Tongue (tissue), 3 donors: ENCODE measurements at places on chromosomes 1 and 21. TPM values are rescaled to one million over a fixed set of nuclear protein-coding genes. Genes with fewer than 3 reads are reported as not detected.

ZNF695 gene
- total RNA-seq, result 3.5 TPM

ASTN1 gene
- total RNA-seq, result 5.0 TPM

UBE2U gene
- not detected for total RNA-seq

- DNase-seq, result no peak
Observed at GRCh38 chr1:109802136-109802900, 38.6 kb upstream of the EPS8L3 start.

DNA sequence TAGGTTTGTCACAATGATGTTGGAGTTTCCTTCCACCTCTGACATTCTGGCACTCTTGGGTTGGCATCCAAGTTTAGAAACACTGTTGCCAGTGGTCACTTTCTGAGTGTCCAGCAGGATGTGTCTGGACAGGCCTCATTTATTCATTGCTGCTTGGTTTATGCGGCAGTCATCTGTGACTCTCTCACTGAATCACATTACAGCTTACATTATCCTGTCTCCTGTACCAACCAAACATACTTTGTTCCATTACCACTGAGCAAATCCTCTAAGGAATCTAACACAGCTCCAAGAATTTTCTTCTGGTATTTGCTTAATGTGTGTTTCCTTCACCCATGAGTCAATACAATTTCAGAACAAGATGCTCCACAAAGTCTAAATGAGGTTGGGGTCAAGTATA is 19.9 kb downstream of the SGIP1 start:
- DNase-seq, result no peak

DNA sequence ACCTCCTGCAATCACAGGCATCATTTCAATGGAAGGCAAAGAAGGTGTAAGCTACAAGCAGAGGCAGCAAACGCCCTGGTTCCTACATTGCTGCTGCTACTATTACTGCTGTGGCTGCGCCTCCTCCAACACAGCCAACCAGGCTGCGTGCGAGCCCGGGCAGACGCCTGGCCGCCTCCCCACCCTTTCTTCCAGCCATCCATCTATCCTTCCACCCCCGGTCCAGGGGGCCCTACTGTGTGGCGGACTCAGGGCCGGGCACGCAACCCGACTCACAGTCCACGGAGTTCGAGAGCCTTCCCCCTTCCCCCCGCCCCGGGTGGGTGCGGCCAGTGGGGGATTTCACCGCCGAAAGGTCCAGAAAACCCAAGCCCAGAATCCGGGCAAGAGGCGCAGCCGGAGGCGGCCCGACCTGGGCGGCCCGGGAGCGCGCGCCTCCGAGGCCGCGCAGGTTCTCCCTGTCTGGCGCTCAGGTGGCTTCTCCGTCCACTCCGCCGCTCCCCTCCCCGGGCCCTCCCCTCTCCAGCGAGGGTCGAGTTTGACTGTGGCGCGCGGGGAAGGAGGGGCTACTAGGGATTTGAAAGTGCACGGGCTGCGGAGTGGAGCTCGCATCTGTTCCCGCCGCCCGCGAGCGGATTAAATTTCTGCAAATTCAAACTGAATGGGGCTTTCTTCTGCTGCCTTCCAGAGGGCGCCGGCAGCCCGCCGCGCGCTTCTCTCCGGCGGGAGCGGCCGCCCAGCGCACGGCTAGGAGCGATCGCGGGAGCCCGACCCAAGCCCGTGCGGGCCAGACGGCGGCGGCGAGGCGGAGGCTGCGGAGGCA is at the start of gene HUNK:
HUNK (plus strand) TSS at position 569 of the 823 bp plus-strand sequence. CDS start 655 bp downstream, outside the sequence.
- peak; percentile 90 for DNase-seq

- no peak for DNase-seq
Observed at GRCh38 chr1:153547560-153548551, 1.2 kb downstream of the S100A3 start.

DNA sequence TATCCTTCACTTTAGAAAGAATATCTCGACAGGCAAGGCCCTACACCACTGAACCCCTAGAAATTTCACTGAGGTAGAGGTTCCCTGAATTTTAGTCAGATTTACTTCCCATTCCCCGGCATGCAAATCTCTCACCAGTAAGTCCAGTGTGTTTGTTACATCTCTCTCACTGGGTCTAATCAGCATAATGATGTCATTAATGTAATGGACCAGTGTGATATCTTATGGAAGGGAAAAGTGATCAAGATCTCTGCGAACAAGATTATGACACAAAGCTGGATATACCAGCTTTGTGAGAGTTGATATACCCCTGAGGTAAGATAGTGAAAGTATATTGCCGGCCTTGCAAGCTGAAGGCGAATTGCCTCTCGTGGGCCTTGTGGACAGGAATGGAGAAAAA is 7.9 kb downstream of the RNU11 start:
- DNase-seq, result no peak

DNA sequence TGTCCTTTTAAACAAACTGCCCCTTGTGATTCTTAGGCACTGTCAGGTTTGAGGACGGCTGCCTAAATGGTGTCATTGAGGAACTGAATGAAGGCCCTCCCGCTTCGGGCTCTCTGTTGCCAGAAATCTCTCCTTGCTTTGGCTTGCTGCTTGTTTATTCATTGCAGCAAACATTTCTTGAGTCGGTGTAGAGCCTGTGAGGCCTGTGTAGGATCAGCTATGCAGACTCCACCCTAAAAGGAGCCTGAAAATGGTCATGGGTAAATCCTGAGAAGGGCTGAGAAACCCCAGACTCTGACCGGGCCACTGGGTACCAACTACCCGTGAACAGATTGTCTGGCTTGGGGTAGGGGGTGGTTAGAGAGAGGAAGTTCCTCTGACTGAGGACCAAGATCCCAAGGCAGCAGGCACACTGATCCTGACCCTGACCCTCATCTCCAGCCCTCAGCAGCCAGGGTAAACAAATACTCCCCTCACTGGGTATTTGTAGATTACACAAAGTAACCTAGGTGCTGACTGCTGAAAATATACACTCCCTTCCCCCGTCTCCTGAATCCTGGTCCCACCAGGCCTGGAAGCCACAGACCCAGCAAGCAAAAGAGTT is 3.1 kb downstream of the IL6R start:
- DNase-seq, result peak; percentile 52

DNA sequence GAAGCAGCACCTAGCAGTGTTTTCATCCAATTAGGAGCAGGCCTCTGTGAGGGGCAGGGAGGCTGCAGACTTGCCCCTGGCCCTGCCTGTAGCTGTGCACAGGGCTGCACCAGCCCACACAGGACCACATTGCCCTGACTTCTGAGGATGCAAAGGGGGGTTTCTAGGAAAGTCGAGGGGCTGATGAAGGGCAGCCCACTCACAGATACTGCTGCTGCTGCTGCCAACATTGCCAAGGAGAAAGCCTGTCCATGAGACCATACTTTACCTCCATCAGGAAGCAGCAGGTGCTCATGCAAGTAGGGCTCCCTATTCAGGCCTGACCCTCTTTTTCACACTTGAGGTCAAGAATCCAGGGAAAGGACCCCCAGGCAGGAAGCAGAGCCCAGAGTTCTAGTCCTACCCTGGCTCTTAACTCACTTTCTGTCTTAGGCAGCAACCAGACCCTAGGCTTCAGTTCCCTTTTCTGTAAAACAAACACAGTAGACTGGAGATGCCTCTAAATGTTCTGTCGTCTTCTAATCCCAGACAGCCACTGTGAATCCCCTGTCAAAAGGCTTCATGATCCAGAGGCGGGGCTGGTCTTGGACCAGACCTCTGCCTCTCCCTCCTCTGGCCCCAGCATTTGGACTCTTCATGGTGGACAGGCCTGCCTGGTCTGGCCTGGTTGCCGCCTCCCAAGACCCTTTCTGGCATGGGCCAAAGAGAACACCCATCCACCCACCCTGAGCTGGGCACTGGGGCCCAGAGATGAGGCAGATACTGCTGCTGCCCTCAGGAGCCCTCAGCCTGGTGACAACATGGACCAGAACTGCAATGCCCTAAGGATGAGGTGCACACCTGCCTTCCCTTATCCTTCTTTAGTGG is 120.2 kb downstream of the GLIS1 start:
- DNase-seq, result no peak
